ENCODE measurements at places on chromosomes 4 and X. TPM values are rescaled to one million over a fixed set of nuclear protein-coding genes. Genes with fewer than 3 reads are reported as not detected.
A peak's percentile ranks its signal among the peaks of the same experiment; 100 is the strongest.

GRCh38 chrX:56975611-56976010, 19.7 kb downstream of the SPIN3 start:
- no peak for DNase-seq

- DNase-seq, result peak; percentile 5
These were observed 30.4 kb downstream of the PGRMC1 start for GRCh38 chrX:119266364-119266995.

GRCh38 chr4:52648836-52649235, 10.3 kb downstream of the USP46 start:
- no peak for DNase-seq

- no peak for DNase-seq
These were observed 489.8 kb upstream of the AMOT start for GRCh38 chrX:113330416-113330815.

DNA sequence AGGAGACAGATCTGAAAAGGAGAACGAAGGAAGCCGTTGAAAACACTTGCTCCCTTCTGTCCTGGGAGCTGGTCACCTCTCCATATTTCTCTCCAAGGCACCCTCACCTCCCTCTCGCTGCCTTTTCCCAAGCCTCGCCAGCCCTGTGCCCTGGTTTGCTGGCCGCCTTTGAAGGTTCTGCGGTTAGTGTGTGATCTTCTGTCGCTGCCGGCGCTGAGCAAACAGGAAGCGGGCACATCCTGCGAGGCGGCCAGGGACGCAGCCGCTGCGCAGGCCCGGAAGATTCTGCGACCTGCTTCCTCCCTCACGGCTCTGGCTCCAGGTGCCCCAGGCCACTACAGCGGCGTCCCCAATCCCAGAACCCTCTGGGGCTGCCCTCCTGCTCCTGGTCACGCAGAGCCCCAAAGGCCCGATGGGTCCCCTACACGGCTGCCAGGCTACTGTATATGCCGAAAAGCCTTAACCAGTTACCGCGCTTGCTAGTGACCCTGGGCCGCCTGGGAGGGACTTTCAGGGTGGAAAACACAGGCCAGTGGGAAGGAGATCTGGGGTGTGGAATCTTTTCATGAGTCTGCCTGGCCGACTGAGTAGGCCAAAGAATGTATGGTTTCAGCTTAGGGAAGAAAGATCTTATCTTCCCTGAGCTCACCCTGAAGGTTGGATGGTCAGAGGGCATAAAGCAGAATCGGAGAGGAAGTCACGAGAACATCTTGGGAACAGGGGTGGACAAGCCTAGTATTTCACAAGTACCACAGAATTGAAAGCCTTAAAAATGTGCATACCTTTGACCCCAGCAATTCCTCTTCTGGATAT, 2.3 kb upstream of the SASH3 start:
- peak; percentile 81 for DNase-seq

GRCh38 chr4:8185295-8185694, 13.8 kb upstream of the SH3TC1 start:
- no peak for DNase-seq

DNA sequence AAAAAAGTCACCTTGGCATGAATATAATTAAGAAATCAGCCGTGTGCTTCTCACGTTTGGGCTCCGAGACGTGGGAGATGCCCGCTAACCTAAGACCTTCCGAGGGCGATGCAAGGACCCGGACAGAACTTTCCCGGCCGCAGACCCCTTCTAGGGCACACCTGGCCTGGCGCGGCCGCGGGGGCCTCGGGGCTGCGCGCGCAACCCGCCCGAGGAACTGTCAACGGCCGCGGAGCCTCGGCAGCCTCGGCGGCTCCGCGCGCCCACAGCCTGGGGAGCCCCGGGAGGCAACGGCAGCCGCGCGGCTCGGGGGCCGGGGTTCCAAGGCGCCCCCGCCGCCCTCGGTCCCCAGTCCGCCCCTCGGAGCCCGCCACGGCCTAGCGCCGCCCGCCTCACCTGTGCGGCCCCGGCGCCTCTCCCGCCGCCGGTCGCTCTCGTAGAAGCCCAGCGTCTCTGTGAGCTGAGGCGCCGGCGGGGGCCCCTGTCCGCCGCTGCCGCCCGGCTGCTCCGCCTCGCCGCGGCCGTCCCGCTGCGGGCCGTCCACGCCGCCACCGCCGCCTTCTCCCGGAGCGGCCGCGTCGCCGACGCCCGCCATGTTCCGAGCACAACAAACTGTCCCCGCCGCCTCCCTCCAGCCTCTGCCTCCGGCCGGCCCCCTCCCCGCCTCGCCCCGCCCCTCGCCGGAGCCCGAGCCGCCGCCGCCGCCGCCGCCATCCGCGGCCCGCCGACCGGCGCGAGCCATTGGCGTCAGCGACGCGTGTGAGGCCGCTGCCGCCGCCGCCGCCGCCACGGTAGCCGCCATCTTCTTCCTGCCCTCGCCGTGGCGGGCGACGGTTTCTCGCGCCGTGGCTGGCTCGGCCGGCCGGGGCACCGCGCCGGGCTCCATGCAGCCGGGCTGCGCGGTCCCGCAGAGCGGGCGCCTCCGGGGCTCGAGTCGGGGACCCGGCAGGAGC, at the start of gene TAPT1:
Gene TAPT1, minus strand, starts transcription at position 609 of the 953 bp plus-strand sequence. Its CDS starts 14 bp downstream, at position 595.
- peak; percentile 74 for DNase-seq

DNA sequence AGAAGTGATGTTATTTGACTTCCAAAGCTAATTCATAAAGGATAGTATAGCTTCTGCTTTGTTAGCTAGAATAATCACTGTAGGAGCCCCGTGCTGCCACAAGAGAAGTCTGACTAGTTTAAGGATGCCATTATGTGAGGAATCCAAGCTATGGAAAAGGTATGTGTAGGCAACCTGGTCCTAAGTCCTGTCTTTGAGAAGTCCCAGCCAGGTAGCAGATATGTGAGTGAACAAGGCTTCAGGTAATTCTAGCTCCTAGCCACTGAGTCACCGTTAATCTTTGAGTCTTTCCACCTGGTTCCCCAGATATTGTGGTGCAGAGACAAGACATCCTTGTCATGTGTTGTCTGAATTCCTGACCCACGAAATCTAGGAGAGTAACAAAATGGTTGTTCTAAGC, 55.5 kb downstream of the BMP3 start:
- no peak for DNase-seq

DNA sequence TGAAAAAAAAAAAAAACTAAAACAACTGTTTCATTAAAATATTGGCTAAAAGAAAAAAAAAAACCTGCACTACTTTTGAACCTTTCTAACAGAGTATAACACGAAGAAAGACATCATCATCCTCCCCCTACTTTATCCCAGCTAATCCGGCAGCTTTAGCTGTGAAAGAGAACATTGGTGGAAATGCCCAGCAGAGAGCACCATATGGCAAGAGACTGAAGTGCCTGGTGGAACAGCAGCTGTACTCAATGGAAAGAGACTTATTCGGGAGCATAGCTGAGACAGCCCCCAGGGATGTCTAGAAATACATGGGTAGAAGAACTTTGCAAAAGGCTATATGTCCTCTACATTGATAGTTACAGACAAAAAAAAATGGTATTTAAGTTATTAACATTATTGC, 30.3 kb downstream of the STPG2 start:
- no peak for DNase-seq

DNA sequence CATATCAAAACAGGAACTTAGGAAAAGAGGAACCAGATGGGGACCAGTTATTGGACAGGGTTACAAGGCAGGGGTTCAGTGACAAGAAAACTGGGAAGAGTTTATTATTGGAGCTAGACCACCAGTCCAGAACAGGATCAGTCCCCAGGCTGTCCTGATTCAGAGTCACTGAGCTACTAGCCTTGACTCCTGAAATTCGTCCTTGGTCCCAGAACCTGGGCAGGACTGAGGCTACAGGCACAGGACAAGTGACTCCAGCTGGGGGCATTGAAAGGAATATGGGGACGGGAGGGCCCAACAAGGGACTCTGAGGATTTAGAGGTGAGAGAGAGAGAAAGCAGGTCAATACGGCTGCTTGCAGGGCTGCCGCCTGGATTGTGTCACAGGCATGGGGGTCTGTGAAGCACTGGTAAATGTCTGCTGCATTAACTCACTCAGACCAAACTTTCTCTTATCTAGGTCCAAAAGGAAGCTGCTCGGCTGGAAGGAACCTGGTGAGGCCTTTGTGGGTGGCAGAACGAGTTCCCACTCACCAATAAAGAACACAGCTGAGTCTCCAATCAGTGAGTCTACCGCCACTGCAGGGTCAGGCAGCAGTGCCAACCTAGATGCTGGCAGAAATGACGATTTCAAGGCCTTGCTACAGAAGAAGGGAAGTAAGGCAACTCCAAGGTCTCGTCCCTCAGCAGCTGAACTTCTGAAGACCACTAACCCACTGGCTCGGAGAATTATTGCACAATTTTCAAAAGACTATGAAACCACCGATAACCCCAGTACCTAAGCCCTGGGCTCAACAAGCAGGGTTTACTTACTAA, 11.3 kb upstream of the RTL5 start:
- DNase-seq, result no peak

DNA sequence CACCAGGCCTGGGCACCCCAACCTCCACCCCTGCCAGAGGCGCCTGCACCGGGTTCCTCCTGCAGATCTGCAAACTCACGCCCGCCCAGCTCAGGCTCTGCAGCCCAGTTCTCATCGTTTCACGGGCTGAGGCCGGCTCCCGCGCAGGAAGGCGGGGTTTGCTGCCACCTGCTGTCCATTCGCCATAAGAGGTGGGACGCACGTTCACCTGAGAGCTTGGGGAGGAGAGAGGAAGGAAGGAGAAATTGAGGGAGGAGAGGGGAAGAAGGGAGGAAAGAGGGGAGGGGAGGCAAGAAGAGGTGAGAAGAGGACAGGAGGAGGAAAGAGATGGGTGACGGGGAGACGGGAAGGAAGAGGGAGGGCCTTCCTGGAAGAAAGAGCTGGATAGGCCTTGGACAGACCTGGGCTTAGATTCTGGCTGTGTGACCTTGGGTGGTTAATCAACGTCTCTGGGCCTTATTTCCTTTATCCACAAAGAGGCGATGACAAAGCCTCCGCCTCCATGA, 114.5 kb downstream of the ADRA2C start:
- DNase-seq, result peak; percentile 70

GRCh38 chr4:74338792-74339333, 26.1 kb upstream of the EREG start:
- no peak for DNase-seq

DNA sequence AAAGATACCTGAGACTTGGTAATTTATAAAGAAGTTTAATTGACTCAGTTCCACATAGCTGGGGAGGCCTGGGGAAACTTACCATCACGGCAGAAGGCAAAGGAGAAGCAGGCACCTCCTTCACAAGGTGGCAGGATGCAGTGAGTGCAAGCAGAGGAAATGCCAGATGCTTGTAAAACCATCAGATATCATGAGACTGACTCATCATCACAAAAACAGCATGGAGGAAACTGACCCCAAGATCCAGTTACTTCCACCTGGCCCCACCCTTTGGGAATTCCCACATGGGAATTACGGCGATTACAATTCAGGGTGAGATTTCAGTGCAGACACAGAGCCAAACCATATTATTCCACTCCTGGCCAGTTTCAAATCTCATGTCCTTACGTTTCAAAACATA, 514.7 kb upstream of the SPANXN1 start:
- no peak for DNase-seq

The SEC31A gene
- polyA plus RNA-seq, result 150 TPM

The MAB21L2 gene
- not detected for polyA plus RNA-seq

The RNF128 gene
- polyA plus RNA-seq, result not detected

The TMEM47 gene
- not detected for polyA plus RNA-seq

The LRP2BP gene
- polyA plus RNA-seq, result not detected

The ANK2 gene
- polyA plus RNA-seq, result not detected

The TLR3 gene
- polyA plus RNA-seq, result 13.3 TPM

The PRPS2 gene
- polyA plus RNA-seq, result 22.3 TPM

All from immature natural killer cell (primary cell).